Motor neuron (in vitro differentiated cells): ENCODE measurements at places on chromosomes 2 and 18. TPM values are rescaled to one million over a fixed set of nuclear protein-coding genes. Genes with fewer than 3 reads are reported as not detected.

DNA sequence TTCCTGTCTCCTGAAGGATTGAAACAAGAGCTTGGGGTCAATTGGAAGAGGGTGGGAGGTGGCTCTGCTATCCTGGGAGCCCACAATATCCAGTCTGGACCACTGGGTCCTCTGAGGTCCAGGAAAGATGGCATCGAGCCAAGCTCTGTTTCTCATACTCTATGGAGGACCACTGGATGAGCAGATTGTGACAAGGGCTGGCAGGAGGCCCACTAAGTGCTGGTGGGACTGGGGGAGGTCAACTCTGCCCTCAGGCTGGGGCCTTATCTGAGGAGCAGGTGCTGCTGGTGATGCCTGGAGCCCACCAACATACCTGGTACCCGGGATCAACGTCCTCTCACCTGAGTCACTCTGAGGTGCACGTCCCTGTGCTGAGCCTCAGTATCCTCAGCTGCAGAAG, 142.4 kb downstream of the NDUFA10 start:
- ATAC-seq = no peak

DNA sequence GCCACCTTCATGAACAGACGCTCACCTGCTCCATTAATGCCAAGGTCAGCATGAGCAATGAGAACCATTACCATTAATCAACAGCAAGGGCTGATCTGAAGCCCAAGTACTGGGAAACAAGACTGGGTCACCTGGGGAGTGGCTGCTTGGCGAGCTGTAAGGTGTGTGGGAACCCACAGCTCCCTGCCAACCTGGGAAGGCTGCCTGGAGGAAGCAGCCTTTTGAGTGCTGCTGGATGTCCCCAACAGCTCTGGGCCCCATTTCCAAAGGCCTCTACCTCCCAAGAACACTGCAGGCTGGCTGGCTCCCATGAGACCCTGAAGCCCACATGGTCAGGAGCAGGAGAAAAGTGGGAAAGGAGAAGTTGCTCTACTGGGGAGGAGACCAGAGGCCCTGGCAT, 62.1 kb downstream of the CYP26B1 start:
- ATAC-seq = no peak

GRCh38 chr2:237361194-237362004, 52.6 kb downstream of the COL6A3 start:
- ATAC-seq = no peak

GRCh38 chr2:150174056-150174805, 313.2 kb downstream of the RND3 start:
- no peak for ATAC-seq

DNA sequence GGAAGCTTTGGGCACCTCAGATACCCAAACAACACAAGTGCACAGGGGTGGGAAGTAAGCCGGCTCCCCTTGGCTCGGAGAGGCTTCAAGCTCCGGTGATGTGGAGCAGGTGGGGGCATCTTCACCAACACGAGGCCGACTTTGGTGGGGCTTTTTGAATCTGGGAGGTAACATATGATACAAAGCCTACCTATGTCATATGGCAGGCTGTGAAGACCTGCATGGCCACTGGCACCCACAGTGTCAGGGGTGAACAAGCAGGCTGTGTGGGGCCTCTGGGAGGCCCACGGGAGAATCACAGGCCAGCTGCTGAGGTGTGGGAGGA, 109.0 kb downstream of the EIPR1 start:
- no peak for ATAC-seq

GRCh38 chr2:105334211-105334610, 3.1 kb upstream of the C2orf49 start:
- ATAC-seq = no peak

The UGT1A1 gene
- 1.6 and 2.2 TPM in 2 replicates for total RNA-seq
